ENCODE measurements at places on chromosomes 13 and 19. TPM values are rescaled to one million over a fixed set of nuclear protein-coding genes. Genes with fewer than 3 reads are reported as not detected.

DNA sequence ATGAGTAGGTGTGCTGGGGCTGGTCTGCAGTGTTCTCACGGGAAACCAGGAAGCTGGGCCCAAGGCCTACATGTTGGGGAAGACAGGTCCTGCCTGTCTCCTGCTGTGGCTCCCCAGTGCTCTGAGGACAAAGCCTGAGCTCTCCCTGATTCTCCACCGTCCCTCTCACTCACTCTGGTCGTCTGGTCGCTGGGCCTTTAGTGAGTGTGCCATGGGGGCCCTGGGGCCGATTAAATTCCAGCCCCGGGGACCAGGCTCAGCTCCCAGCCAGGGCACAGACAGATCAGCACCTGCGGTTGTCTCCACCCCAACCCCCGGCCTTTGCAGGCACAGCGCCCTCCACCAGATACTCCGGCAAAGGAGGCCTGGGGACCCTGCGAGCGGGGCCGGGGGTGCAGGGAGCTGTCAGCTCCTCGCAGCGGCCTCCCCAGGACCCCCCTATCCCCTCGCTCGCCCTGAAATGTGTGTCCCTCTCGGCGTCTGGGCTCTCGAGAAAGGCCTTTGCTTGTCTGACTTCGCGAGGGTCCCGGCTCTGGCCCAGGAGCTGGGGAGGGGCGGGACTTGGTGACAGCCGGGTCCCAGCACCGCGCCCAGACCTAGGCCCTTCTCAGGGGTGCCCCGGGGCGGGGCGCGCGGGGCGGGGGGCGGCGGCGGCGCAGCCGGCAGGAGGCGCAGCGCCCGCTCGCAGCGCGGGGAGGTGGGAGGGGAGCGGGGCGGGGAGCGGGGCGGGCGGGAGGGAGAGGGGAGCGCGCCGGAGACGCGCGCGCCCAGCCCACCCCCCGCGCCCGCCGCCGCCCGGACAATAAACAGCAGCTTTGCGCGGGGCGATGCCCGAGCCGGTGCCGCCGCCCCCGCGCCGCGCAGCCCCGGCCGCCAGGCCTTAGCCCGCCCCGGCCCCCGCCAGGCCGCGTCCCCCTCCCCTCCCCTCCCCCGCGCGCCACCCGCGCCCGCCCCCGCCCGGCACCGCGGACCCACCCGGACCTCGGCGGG lies at the start of gene PALM:
Gene PALM, plus strand, starts transcription at position 782 of the 990 bp plus-strand sequence. CDS start 212 bp downstream, outside the sequence.
- DNase-seq: no peak

GRCh38 chr19:9885077-9885552 lies 50.0 kb downstream of the PIN1 start:
- no peak for DNase-seq

DNA sequence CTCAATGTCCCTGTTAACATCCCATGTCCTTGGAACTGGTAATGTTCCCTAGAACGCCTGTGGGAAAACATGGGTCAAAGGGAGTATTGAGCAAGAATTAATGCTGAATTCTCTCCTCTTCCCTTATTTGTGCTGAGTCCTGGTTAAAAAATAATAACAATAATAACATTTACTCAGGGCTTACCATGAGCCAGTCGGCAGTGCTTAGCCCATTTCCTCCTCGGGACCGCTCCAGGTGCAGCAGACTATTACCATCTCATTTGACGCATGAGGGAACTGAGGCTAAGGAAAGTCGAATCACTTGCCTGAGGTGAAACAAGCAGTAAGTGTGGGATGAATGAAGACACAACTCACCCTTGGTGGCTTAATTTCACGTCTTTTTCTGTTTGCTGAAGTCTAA lies 33.6 kb upstream of the SLC15A1 start:
- no peak for DNase-seq

- no peak for DNase-seq
Measured at GRCh38 chr13:30216111-30216510, 91.2 kb downstream of the KATNAL1 start.

DNA sequence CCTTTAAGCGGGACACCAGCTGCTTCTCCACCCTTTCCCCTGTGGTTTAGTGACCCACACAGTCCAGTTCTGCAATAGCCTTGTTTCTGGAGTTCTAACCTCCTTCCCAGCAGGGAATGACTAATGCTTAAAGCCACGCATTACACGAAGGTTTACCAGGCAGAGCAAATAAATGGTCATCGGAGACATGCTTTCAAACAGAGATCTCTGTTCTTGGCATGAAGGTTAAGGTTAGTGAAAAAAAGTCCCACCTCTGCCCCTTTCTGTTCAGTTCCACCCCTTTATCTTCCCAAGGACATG lies 25.3 kb upstream of the MEDAG start:
- DNase-seq: peak; percentile 89

DNA sequence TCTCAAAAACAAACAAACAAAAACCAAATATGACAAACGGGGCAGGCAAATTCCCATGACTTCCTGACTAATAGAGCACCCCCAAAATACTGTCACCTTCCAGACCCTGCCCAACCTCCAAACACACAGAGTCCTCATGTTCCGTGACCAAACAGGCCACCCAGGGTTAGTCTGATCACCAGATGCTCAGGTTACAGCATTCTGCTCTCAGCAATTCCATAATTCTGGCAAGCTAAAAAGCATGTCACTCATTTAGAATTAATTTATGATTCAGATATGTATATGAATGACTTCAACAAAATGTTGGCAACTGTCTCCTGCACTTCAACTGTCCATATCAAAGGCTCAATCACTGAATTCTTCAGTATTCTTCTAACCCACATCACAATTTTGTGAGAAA lies 52.4 kb downstream of the ZIC5 start:
- no peak for DNase-seq

CSNK1A1L gene
- total RNA-seq: not detected

DNA sequence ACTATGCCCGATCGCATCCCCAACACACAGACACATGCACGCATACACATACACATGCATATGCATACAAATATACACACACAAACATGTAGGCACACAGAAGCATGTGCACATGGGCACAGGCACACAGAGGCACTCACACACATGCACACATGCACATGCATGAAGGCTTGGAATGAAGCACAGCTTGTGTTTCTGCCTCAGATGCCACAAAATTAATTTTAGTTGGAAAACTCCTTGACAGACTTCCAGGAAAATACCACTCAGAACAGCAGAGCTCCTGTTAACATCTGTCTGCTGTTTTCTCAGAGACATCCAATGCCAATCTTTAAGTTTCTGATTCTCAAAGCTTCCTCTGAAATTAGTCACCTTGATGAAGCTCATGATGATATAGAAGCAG lies 532.7 kb downstream of the RFC3 start:
- no peak for DNase-seq

TBXA2R gene
- total RNA-seq: 4.3 TPM

- peak; percentile 88 for DNase-seq
Measured at GRCh38 chr13:99062593-99062992, 84.7 kb upstream of the DOCK9 start.

GRCh38 chr13:102678339-102679107 lies 16.3 kb downstream of the METTL21C start:
- DNase-seq: no peak

HRC gene
- under 0.01 TPM for total RNA-seq

ELL gene
- total RNA-seq: 7.2 TPM

- DNase-seq: no peak
Measured at GRCh38 chr19:4185413-4186086, 3.1 kb downstream of the ANKRD24 start.

DNA sequence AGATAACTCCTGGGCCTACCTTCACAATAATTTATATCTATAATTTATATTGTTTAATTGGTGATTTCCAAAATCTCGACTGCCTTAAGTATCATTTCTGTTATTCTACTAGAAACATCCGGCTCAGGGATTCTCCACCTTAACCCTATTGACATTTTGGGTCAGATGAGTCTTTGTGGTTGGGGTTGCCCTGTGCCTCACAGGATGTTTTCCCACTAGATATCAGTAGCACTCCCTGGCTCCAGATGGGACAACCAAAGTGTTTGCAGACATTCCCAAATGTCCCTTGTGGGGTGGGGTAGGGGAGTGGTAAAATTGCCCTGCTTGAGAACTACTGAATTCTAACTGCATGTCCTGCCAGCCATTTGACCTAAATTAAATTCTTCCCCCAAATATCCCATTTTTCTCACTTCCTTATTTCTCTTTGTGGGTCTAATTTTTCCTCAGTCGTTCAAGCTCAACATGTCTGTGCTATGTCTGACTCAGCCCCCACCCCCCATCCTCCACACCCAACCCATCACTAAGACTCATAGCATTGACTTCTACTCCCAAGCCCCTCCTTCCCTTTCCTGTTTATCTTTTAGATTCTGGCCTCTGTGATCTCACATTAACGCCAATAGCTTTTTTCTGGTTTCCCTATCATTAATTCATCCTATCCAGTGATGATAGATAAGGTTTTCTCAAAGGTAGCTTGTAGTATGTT lies 545.1 kb downstream of the EFNB2 start:
- DNase-seq: peak; percentile 77

DNA sequence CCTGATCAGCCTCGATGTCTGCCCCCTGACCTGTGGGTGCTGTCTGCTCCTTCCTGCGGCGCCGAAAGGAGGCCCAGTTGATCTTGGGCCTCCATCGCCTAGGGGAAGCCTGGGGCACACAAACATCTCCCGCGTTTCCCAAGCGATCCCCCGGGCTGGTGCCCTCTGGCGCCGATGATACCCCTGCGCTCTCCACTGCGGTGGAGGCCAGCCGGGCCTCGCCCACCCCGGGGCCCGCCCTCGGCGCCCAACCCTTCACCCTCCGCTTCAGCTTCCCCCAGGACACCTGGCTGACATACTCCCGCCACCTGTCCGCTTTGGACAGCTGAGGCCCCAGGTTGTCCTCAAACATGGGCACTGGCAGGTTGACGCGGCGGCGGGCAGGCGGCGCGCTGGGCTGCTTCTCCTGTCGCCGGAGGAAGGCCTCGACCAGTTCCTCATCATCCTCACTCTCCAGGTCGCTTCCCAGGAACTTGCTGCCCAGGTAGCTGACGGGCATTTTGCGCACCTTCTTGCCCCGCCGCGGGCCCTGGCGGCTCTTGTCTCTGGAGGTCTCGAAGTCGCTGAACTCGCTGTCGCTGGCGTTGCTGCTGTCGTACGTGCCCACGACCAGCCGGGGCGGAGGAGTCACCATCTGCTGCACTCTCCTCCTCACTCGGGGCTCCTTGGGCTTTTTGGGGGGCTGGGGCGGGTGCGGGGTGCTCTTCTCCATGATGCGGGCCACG lies 1.3 kb downstream of the CCDC8 start:
- DNase-seq: no peak

- no peak for DNase-seq
Measured at GRCh38 chr19:57802269-57802668, 12.4 kb downstream of the ZNF552 start.

OR7C1 gene
- total RNA-seq: under 0.01 TPM

DNA sequence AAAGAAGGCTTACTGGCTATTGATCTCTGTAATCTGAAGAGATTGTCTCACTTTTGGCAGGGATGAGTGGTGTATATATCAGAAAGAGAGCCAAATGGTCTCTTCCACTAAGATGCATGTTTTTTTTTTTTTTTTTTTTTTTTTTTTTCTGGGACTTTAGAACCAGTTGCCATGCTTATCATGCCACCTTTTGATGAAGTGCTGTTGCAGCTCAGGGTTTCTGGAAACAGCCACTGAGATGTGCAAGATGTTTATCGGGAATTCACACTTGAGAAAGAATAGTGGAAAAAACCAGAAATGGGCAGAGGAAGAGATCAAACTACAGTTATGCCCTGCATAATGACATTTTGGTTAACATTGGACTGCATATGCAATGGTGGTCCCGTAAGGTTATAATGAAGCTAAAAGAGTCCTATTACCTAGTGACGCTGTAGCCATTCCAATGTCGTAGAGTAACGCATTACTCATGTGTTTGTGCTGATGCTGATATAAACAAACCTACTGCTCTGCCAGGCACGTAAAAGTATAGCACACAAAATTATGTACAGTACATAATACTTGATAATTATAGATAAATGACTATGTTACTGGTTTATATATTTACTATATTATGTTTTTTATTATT lies 121.0 kb downstream of the KLF5 start:
- no peak for DNase-seq

PSG2 gene
- total RNA-seq: not detected

GRCh38 chr19:6706633-6706958 lies 13.9 kb downstream of the C3 start:
- no peak for DNase-seq

CCL25 gene
- not detected for total RNA-seq

GRCh38 chr19:49553451-49554271 lies 25.9 kb downstream of the RCN3 start:
- DNase-seq: peak; percentile 14

DNA sequence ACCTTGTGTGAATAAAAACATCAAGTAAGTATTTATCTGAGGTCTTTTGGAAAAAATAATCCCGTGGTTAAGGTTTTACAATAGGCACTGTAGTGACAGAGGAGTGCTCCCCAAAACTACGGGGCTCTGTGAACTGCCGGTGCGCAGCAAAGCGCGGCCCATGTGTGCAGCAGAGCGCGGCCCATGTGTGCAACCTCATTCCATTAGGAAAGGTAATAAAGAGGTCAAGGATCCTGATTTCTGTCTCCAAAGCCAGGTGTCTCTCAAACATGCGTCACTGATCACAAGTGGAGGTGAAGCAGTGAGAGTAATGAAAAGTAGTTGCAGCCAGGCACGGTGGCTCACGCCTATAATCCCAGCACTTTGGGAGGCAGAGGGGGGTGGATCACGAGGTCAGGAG lies 58.7 kb downstream of the MRPL57 start:
- DNase-seq: no peak
